Smooth muscle cell of the brain vasculature (primary cell): ENCODE measurements at places on chromosomes 2 and 18.
A peak's percentile ranks its signal among the peaks of the same experiment; 100 is the strongest.

GRCh38 chr2:170567429-170567828, 147.7 kb upstream of the SP5 start:
- DNase-seq, result no peak

GRCh38 chr2:128568106-128568505, 249.4 kb upstream of the HS6ST1 start:
- no peak for DNase-seq

GRCh38 chr18:62131301-62131909, 55.5 kb downstream of the PIGN start:
- DNase-seq, result peak; percentile 35

GRCh38 chr2:110955045-110955444, 165.7 kb upstream of the BCL2L11 start:
- DNase-seq, result no peak

- no peak for DNase-seq
These were observed 129.8 kb upstream of the ARL4C start for GRCh38 chr2:234626566-234627130.

- DNase-seq, result peak; percentile 54
These were observed 94.6 kb upstream of the LGALSL start for GRCh38 chr2:64359171-64359891.

DNA sequence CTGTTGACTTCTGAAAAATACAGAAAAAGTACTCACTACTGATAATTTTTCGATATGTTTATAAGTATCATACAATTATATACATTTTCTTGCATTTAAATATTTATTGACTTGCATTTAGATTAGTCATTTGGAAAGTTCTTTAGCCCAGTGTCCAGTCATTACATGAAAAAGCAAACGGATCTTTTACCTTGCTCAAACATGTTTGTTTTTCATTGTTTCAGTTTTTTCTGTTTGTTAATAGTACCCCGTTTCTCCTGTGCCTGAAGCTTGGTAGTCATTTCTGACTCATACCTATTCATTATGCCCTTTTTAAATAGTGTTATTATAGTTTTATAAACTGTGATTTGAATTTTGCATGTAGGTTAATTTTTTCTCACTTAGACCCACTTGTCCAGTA, 28.1 kb downstream of the CEP192 start:
- no peak for DNase-seq

DNA sequence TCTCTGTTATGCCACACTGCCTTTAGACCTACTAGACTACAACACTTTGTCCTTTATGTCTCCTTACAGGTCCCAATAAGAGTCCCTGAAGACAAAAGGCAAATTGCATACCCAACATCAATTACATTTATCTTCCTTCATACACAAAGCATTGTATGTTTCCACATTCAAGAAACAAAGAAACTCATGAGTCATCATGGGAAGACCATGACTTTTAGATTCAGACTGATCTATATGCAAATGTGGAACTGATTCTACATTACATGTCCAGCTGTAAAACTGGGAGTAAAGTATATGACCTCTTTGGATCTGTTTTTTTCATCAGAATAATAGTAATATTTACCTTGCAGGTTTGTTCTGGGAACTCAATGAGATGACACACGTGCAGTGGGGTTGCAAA, 25.2 kb upstream of the HNMT start:
- DNase-seq, result no peak

DNA sequence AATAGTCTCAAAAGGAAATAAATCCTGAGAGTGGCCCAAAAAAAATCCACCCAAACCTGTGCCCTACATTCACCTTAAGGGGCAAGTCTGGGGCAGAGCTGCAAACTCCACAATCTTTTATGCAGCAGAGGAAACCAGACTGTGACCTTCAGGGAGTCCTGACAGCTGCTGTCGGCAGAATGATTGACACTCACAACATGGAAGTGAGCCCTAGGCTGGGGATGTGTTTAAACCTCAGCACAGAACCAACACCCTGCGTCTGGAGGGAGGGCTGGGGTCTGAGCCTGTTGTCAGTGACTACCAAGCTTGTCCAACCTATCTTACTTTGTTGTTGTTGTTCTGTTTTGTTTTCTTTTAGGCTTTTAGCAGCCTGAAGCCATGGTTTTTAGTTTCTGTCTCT, 39.6 kb downstream of the CRACDL start:
- DNase-seq, result no peak
